ENCODE measurements at places on chromosomes 12 and 14.
A peak's percentile ranks its signal among the peaks of the same experiment; 100 is the strongest.

DNA sequence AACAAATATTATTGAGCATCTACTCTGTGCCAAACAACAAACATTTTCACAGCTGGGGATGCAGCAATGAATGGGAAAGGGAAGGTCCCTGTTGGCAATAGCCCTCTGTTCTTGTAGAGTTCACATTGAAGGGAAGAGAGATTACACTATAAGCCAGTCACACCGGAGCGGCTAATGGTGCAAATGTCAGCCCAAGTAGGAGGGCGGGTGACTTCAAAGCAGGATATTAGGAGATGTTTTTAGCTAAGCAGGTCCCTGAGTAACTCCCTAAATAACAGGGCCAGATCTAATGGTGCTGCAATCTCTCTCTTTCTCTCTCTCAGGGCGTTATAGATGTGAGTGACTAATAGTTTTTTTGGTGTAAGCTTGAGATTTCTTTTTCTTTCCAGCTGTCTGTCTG, 30.7 kb downstream of the FLVCR2 start:
- no peak for DNase-seq

GRCh38 chr12:62802321-62802720, 132.6 kb downstream of the PPM1H start:
- DNase-seq = no peak

- DNase-seq = no peak
Observed at GRCh38 chr14:89344920-89345254, 72.1 kb downstream of the FOXN3 start.

DNA sequence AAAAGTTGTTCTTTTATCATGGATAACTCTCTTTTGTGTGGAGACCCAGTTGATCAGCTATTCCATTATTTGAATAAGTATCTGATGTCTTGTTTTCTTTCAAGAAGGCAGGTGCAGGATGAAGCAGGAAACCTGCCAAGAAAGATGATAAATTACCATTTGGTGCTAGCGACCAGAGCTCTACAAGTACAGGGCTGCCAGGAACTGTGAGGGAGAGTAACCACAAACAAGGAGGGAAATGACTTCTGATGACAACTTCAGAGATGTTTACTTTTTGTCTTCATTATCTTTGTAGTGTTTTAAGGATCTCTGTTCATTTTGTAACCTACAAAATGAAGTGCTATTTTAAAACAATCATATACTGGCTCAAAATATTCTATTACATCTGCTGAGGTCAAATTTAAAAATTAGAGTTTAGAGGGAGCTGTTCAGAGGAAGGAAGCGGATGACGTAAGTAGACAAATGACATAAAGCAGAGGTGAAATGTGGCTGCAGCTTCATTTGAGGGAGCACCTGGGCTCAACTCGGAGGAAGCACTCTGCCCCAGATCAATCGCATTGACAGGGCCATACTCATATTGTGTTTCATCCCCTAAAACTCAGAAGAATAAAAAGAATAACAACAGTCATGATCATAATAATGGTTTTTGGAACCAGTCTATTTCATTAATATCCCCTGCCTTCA, 226.8 kb downstream of the C12orf42 start:
- no peak for DNase-seq

DNA sequence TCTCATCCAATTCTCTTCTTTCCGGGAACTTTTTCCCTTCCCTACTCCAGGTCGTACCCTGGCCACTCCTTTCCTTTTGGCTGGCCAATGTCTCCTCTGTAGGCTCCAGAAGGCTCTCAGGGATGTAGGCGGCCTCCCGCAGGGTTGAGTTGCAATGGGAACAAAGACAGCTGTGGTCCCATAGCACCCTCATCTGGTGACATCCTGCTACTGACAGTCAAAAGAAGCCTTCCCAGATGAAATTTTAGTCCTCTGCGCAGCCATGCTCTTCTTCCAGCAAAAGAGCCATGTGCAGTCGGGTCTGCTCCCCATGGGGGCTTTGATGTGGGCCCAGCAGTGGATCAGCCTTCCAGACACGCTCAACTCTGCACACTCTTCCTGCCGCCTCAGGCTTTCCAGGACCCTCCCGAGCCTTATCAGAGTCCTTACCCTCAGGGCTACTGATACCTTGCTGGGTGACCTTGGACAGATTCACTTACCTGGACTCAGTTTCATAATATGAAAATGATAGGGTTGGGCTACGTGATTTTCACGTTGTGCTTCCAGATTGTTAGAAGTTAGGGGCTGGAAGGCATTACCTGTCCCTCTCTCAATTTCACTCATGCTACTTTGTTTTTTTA, 5.5 kb upstream of the CELA1 start:
- DNase-seq = peak; percentile 37

GRCh38 chr14:79896009-79896408, 315.3 kb downstream of the DIO2 start:
- no peak for DNase-seq

DNA sequence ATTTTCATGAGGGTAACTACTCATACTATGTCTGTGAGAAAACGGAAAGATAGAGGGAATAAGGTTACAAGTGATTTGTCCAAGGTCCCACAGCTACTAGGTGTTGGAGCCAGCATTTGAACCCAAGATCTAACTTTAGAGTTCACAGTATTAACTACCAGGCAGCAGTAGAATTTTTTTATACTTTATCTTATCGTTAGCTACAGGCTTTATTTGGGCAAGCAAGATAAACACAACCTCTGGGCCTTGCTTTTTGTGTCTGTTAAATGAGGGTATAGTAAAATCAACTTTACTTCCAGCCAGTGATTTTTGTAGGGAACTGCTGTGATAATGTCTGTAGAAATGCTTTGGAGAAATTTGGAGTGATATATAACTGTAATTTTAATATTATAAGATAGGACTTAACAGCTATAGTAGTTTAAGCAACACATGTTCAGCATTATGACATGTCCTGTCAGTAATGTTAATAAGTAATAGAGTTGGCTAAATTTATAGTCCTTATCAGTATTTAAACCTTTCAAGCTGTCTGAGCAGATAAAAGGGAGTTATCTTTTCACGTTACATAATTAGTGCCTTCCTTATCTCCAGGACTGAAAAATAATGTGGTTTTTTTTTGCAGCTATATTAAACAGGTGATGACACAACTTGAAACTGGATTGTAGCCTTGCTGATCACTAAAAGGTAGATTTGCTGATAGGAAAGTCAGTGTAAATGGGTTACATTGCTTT, 12.8 kb downstream of the LEMD3 start:
- DNase-seq = no peak

DNA sequence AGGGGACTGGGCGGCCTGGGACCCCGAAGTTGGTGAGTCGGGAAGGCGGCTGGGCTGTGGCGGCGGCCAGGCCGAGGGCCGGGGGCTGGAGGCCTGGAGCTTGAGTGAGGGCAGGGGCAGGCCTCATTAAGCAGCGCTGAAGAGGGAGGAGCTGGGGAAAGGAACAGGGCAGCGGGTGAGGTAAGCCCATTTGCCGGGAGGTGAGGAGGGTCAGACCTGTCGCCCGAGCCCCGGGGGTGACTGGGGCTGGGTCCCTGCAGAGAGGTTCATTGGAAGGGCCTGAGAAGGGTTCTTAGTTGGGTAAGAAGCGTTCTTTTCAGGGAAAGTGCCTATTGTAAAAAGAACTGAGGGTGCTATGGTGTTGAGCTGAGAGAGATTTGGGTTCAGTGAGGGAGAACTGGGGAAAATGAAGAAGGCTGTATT, 441 bp downstream of the RAB5B start:
- DNase-seq = no peak

DNA sequence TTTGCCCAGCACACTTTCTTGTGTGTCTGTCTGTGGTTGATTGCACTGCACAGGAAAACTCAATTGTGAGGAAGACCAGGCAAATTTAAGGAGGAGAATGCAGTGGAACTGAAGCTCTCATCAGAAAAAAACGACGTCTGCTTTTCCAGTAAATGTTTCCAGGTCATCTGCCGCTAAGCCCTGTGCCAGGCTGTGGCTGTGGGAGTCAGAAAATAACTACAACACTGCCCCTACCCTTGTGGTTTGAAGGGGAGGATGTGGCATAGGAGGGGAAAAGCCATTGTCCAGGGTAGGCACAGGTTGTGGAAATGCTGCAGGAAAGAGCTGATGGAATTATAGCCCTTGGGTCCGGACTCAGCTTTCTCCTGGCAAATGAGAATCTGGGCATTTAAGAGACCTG, 259.7 kb upstream of the TMEM132C start:
- no peak for DNase-seq

DNA sequence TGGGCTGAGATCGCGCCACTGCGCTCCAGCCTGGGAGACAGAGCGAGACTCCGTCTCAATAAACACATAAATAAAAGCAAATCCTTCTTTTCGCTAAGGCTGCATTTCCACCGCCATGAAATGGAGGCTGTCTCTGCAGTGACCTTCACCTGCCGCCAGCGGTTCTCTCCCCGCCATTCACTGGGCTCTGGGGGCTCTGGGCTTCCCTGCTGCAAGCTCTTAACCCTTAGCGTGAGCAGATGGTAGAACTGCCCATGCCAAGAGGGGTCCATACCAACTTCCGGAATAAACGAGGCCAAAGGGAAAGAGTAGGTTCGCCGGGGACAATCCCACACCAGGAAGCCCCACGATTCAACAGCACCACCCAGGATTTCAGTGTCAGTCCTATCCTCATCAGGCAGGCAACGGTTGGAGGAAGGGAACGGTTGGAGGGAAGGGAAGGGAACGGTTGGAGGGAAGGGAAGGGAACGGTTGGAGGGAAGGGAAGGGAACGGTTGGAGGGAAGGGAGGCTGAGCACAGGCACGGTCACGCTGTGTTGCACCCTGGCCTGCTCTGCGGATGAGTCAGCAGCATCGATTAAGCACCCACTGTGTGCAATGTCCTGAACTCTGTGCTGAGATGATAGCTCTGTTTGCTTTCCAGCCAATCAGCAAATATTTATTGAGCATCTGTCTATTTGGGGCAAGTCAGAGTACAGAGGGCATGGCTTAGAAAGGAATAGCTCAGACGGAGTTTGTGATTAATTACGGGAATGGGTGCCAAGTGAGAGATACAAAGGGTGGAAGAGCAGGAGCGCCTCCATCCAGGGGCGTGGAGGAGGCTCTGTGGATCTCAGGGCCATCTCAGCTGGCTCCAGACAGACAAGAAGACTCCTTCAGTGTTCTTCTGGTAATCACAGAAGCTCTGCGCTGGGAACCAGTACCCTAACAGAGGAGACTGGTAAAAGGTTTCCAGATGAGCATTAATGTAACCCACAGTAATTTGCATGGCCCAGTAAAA, 77.9 kb downstream of the NINJ2 start:
- no peak for DNase-seq

DNA sequence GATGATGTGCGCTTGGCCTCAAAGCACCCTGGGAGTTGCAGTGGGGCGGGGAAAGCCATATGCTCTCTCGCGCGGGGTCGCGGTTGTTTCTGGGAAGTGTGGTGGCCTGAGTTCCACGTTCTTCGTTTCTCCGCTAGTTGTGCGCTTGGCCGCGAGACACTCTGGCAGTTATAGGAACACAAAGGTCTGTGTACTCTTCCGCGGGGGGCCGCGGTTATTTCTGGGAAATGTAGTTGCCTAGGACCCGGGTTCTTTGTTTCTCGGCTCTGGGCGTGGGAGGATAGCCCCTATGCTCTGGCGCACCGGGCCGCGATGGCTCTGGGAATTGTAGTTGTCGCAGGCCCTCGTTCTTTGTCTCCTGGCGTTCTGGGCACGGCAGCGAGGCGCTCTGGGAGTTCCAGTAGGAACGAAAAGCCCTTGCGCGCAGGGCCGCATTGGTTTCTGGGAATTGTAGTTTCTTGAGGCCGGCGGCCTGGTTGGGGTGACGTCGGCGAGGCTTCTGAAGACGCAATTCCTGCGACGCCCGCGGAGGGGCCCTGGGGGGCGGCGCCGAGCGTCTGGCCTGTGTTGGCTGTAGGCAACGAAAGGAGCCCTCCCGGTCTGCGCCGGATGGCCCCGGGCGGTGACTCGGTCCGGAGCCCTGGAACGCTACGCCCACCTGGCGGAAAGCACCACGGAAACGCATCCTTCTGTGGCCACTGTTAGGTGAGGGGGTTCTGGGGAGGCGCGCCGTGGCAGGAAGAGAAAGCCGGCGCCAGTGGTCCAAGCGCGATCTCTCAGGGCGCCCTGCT, at the start of gene ZNF140:
TSS of gene ZNF140 (plus strand) at position 556 of the 791 bp plus-strand sequence. CDS start 398 bp downstream, outside the sequence.
- DNase-seq = peak; percentile 93

- DNase-seq = no peak
Observed at GRCh38 chr12:119725523-119725922, 57.6 kb downstream of the PRKAB1 start.

DNA sequence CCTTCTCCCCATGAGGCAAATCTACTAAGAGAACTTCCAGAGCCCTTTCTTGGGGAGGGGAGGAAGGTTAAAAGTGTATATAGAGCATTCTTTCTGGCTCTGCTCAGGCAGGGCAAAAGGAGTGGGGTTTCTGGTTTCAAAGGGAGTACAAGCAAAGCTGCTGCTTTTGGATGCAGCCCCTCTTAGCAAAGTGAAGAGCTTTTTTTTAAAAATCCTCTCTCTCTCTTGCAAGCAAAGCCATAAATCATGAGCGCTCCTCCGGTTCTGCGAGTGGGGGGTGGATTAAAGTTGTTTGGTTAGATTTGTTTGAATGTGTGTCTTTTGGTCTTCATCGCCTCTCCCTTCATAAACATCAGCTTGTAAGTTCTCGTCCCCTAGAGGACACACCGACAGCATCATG, 546.6 kb upstream of the TBX3 start:
- DNase-seq = no peak

DNA sequence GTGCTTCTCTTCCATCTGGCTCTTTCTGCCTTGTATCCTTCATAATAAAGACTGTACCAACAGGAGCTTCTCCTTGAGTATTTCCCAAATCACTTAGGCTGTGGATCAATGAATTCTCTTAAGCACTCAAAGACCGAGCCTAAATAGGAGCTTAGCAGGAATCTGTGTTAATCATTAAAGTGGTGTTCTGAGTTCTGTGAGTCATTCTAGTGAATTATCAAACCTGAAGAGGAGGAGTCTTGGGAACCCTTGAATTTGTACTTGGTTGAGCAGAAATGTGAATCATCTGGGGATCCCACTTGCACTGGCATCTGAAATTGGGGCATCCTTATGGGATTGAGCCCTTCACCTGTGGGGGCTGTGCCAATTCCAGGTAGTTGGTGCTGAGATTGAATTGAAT, 946.2 kb downstream of the BCL11B start:
- DNase-seq = no peak

DNA sequence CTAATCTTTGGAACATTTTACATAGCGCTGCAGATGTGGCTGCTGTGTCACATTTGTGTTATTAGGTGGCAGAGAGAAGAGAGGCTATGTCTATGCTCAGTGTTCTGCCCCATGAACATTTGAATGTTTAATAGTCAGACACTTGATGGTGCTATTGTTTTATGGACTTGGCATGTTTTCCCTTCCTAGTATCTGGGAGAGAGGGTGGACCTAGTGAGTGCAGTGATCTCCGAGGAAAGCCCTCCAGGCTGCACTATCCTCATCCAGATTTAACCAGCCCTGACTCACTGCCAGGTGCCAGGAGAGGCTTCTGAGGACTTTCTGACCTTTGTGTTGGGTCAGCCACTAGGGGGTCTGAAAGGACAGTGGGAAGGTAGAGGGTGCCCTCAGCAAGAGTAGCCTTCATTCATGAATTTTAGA, 24.3 kb downstream of the ZFC3H1 start:
- no peak for DNase-seq
